ENCODE measurements at places on chromosomes 16 and 17.
A peak's percentile ranks its signal among the peaks of the same experiment; 100 is the strongest.

GRCh38 chr16:11315510-11315909 is 29.7 kb upstream of the RMI2 start:
- peak; percentile 91 for DNase-seq

- no peak for DNase-seq
Observed at GRCh38 chr17:36885771-36886377, 51.4 kb upstream of the LHX1 start.

DNA sequence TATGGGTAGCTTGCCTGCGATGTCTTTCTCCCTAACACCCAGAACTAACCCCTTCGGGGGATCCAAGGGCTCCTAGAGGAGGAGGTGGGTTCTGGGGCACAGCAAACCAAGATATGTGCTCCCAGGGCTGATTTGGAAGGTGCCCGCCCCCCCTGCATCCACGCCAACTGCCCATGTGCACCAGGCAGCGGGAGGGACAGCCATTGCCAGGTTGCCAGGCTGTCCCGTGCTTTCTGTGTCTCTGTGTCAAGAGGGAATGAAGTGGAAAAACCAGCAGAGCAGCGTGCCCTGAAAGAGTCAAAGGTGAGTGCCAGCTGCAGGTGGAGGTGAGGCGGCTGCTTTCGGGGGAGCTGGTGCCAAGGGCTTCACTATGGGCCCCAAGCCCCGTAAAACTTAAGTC is 6.4 kb downstream of the TEKT5 start:
- DNase-seq = no peak

DNA sequence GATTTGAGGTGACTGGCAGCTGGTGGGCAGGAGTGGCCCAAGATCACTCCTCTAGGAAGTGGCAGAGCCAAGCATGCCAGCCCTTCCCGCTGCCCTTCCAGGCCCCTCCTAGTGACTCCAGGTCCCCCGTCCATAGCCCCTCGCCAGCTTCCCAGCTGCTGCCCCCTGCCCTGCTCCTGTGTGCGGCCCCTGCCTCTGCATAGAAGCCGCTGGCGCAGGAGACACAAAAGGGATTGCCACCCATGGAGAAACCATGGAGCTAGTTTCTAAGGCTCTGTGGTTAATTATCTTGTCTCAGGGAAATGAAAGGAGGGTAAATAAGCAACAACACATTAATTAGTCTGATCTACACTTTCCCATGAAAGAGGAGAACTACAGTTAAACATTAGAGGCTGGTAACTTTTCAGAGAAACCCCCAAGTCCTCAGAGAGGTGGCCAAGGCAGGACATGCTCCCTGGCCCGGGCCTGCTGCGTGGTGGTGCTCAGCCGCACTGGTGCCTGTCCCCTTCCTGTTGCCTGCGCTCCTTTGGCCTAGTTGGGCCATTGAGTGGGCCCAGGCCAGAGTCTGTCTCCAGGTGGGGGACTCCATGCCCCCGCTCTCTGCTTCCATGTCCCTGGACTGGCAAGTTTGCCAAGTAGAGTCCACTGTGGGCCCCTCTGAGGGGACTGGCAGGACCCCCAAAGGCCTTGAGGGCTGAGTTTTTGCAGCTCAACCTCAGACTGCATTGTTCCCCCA is 65.2 kb downstream of the PRMT7 start:
- no peak for DNase-seq

DNA sequence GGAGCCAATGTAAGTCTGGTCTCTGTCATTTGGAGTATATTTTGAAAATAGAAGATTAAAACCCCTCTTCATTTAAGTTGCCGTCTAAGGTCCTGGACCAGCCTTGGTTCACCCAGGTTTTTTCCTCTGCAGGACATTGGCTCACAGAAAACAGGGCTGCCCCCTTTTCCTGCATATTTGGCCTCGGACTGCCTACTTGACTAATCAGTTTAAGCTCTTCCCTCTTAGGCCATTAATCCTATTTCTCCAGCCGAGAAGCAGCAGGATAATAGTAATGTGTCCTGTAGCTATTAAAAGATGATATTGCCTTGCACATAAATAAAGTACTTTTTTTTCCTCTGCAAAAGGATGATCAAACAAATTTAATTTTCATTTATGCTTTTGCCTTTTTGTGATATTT is 52.1 kb downstream of the PRKCA start:
- no peak for DNase-seq

DNA sequence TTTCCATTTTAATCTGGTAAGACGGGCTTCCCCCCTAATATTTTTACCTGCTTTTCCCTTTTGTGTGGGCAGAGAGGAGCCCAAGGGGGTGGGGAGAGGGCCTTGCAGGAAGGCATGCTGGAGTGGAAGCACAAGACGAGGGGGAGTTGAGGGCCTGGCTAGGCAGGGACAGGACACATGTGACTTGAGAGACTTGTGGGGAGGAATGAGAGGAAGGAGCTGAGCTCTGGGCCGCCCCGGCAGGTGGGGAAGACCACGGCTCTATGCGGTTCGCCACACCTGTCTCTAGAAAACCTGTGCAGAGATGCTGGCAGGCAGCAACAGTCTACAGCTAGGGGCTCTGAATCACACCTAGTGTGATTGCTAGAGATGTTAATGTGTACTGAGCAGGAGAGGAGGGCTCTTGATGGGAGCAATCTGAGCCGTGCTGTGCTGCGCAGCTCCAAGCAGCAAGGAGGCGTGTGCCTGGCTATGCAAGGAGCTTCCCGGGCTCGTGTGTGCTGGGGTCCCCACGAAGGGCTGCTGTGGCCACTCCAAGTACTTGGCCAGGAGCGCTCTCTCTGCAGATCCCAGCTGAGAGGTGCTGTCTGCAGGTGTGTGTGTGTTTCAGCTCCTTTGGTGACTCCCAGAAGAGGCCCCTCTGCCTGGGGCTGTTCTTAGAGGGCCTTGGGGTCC is 50.2 kb downstream of the PDPK1 start:
- DNase-seq = no peak

All from urothelium cell line (cell line).